ENCODE measurements at places on chromosomes 11 and 22.

DNA sequence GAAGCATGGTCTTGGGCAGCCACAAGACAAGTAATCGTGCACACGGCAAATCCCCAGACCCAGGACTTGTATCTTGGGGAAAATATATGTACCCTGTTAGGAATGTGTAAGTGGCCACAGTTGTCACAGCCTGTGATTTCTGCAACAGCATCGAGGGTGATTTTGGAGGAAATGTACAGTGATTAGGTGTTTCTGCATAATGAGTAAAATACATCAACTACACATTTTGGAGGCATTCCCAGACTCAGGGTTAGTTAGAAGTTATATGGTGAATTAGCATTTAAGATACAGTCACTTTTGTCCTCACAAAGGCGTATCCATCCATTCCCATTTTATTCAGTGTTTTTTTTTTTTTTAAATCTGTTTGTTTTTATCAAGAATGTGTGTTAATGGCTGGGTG, 28.4 kb downstream of the SUSD2 start:
- DNase-seq: no peak

GRCh38 chr11:104968856-104969776, 742 bp upstream of the CASP4 start:
- no peak for DNase-seq

- no peak for DNase-seq
Observed at GRCh38 chr11:121068787-121069186, 32.3 kb upstream of the TECTA start.

- no peak for DNase-seq
Observed at GRCh38 chr11:121762820-121763219, 310.1 kb upstream of the SORL1-AS1 start.

DNA sequence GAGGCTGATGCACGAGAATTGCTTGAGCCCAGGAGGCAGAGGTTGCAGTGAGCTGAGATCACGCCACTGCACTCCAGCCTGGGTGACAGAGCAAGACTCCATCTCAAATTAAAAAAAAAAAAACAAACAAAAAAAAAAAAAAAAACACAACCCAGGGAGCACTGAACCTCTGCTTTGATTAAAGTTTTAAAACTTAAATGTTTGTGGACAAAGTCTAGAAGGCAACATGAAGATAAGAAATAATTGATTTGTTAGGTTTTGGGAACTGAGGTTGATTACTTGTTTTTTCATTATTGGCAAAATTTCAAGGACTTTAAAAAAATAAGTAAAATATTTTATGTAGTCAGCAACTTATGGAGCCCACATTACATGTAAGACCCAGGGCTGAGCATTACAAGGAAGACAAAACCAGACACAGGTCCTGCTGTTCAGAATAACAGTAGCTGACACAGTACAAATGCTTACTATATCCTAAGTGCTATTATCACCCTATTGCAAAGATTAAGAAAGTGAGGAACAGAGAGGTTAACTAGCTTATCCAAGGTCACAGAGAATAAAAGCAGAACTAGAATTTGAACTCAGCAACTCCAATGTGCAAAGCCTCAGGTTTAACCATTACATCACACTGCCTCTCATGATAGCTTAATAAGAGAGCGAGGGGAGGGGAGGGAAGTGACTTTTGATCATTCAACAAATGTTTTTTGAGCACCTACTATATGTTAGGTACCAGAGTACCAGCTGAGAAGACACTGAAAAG, 2.3 kb upstream of the CRY2 start:
- DNase-seq: no peak

GRCh38 chr11:15969281-15969680, 387.1 kb downstream of the SOX6 start:
- DNase-seq: no peak

GRCh38 chr22:37442537-37442936, 15.3 kb upstream of the ELFN2 start:
- DNase-seq: no peak

DNA sequence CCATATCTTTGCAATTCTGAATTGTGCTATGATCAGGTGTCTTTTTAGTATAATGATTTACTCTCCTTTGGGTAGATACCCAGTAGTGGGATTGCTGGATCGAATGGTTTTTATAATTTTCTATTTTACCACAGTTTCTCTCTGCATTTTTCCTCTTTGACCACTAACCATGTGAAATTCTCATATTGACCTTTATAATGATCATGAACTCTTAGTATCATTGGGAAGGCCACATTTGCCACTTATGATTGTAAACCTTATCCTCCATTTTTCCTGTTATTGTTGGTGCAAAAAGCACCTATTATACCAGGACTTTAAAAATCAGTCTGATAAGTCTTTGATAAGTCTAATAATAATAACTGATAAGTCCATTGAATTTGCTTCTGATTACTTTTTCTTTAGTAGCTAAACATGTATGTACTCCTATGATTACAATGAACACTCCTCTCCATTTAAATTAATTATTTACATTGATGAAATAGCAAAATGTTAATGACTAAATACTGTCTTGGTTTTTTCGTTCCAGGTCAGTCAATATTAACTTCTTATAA, 9.6 kb downstream of the NEAT1 start:
- DNase-seq: no peak

GRCh38 chr11:1770528-1770927, 6.8 kb upstream of the CTSD start:
- DNase-seq: no peak

GRCh38 chr11:123213307-123213771, 18.3 kb upstream of the CLMP start:
- DNase-seq: no peak

DNA sequence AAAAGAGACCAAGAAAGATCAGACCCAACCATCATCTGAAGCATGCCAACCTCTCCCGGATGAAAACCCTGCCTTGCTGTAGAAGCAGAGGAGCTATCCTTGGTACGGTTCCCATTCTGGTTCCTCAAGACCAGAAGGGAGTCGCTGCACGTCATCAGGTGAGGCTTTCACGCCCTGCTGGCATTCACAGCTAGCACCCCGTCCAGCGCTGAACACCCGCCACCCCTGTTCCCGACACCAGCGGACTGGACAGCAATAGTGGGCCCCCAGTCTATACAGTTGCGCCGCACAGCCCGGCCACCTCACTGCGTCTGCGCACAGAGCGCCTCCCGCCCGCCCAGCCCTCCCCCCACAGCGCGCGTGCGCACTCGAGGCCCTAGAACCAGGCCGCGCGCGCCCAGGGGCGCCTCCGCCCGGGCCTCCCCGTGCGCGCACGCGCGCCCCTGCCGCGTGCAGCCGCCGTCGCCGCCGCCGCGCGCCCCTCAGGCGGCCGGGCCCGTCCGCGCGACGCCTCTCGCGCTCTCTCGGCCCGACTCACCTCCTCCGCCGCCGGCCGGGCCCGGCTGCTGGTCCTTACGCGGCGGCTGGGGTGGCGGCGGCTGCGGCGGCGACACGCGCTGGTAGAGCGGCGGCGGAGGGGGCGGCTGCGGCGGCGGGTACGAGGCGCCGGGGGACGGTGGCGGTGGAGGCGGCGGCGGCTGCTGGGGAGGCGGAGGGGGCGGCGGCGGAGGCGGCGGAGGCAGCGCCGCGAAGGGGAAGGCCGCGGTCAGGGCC, 706 bp downstream of the SF1 start:
- peak; percentile 79 for DNase-seq

DNA sequence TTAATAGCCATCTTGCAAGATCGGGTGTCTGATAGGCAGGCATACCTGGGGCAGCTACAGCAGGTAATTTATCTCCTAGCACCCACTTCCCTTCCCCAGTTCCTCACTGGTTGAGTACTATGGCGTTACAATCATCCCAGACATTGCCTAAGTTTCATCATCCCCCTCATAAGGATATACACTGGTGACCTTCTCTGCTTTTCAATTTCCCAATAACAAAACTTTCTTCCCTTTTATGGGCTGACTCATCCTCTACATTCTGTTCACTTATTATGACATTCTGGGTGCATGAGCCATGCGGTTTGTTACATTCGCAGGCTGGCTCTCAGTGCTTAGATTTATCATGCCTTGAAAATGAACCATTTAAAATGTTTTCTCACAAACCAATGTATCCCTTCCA, 5.0 kb upstream of the MRPL11 start:
- no peak for DNase-seq

- no peak for DNase-seq
Observed at GRCh38 chr11:33134276-33134675, 27.0 kb downstream of the CSTF3 start.

DNA sequence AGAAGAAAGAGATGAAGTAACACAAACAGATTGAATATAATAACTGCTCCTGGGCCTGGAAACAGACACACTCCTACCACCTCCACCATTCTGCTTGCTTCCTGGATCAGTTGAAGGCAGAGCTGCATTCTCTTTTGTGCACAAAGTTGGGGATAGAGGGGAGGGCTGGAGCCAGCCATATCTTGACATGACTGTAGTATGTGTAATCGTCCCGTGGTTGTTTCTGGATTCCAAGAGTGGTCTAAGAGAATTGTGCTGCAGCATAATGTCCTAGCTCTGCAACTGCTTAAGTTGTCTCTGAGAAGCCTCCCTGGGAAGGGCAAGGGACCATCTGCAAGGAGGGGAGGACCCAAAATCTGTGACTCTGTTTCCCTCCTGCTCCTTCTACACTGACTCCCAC, 3.2 kb downstream of the CRY2 start:
- DNase-seq: no peak

DNA sequence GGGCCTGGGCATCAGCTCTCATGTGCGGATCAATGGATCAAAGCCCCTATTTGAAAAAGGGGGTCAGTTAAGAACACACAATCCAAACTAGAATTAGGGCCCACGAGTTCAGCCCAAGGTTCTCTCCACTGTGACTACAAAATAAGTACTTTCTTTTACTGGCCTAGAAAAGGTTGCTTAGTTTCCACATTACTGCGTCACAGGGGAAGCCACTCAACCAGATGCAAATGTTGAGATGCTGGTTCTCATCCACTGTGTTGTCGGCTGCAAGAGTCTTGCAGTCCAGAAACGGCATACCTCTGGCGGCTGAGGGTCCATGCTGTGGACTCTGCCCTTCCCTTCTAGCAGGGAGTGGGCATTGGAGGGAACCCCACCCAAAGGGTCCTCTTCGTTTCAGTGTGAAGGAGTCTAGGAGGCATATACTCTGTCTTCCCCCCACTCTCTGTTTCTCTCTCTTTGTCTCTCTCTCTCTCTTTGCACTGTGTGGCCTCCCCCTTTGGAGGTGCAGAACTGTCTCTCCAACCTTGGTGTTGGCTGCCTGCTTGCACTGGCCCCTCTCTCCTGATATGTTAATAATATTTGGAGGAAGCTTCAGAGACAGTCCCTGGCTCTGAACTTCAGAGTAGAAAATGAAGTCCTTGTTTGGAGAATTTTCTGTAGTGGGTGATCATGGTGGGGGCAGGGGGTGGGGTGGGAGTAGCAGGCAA, 99.0 kb upstream of the NNMT start:
- DNase-seq: no peak

GRCh38 chr11:69475141-69475865, 6.2 kb upstream of the LINC01488 start:
- no peak for DNase-seq

GRCh38 chr11:34680206-34680605, 59.3 kb downstream of the EHF start:
- no peak for DNase-seq

DNA sequence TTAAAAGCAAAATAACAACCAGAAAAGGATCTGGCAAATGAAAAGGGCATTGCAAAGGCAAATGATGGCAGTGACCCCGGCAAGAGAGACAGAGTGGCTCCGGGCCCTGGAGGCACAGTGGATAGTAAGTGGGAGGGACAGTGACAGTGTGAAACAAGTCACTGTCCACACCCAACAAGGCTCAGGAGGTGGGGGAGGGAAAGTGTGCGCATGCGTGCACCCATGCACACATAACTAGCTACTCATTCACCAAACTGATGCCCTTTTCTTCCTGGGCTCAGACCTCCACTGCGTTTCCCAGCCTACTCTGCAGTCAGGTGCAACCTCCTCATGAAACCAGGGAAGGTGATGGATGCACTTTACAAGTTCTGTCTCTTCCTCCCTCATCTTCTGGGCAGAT, 108.4 kb downstream of the SHANK2 start:
- DNase-seq: no peak

GRCh38 chr11:1401656-1402221, 12.0 kb downstream of the BRSK2 start:
- peak; percentile 21 for DNase-seq

GRCh38 chr22:43153899-43154298, 2.5 kb downstream of the TSPO start:
- DNase-seq: no peak

GRCh38 chr11:23202611-23203010, 342.3 kb upstream of the CCDC179 start:
- DNase-seq: no peak

GRCh38 chr11:128965485-128965884, 22.8 kb upstream of the TP53AIP1 start:
- DNase-seq: no peak

GRCh38 chr11:116517584-116517983, 255.2 kb downstream of the BUD13 start:
- DNase-seq: no peak

GRCh38 chr22:32728291-32728690, 73.2 kb upstream of the TIMP3 start:
- no peak for DNase-seq

GRCh38 chr11:66082946-66083698, 13.1 kb downstream of the PACS1 start:
- no peak for DNase-seq

GRCh38 chr22:27740202-27740748, 61.3 kb downstream of the MN1 start:
- no peak for DNase-seq

- no peak for DNase-seq
Observed at GRCh38 chr11:58582437-58582836, 3.6 kb downstream of the ZFP91 start.

GRCh38 chr11:120335556-120335907, 681 bp upstream of the ARHGEF12 start:
- no peak for DNase-seq

- no peak for DNase-seq
Observed at GRCh38 chr11:37343290-37343689, 745.3 kb upstream of the RAG2 start.

GRCh38 chr11:72812604-72812966, 1.6 kb upstream of the ATG16L2 start:
- DNase-seq: no peak

GRCh38 chr11:76587820-76588454, 82.6 kb downstream of the LRRC32 start:
- no peak for DNase-seq

- DNase-seq: no peak
Observed at GRCh38 chr11:104199053-104199452, 35.1 kb upstream of the PDGFD start.

- DNase-seq: no peak
Observed at GRCh38 chr11:85937835-85938234, 82.7 kb downstream of the CCDC83 start.

GRCh38 chr22:23511627-23512347, 68.3 kb downstream of the IGLL1 start:
- no peak for DNase-seq

DNA sequence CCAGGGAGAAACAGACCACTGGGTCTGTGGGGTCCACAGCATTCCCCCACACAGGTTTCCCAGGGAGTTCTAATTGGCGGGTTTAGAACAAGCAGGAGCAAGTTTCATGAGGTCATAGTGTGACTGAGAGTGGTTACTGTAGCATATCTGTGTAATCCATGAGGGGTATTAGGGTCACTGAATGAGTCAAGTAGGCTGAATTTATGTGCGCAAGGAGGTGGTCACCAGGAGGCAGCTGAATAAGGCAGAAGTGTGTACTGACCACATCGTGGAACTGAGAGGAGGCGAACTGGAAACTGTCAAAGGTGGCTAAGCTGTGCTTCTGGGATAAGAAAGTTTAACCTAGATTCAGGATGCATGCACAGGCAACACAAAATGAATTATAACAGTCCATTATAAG, 876.0 kb downstream of the METTL15 start:
- no peak for DNase-seq

GRCh38 chr22:48895831-48896765, 931.6 kb downstream of the BRD1 start:
- DNase-seq: no peak

Data from CD4-positive, alpha-beta T cell treated with Interleukin-15 for 4 hours (primary cell).